Activated naive CD4-positive, alpha-beta T cell treated with anti-CD3 and anti-CD28 coated beads, Interleukin-2, amount 50 U/mL, for 72 hours (primary cell): ENCODE measurements at places on chromosomes 3 and 15. TPM values are rescaled to one million over a fixed set of nuclear protein-coding genes. Genes with fewer than 3 reads are reported as not detected.

Gene CCDC33
- total RNA-seq, result not detected

Gene EIF3J
- total RNA-seq, result 74.8 TPM

Gene HYAL2
- 6.1 TPM for total RNA-seq

Gene IL5RA
- total RNA-seq, result not detected

- DNase-seq, result no peak
These were observed 45.0 kb downstream of the PDHB start for GRCh38 chr3:58388550-58389091.

DNA sequence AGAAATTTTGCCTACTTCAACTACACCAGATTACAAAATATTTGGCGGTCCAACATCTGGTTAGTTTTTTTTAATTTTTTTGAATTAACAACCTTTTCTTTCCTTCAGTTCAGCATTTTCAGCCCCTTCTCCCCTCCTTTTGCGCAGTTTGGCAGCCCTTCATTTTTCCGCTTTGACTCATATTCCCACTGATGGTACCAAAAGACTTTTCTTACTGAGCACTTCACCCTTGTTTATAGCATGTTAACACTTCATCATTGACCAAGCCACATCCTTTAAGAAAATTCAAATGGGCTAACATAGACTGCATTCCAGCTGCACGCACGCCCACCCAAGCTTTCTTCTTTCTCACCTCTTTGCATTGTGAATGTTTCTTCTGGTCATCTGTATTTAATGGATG, 49.7 kb downstream of the SEMA6D start:
- no peak for DNase-seq

DNA sequence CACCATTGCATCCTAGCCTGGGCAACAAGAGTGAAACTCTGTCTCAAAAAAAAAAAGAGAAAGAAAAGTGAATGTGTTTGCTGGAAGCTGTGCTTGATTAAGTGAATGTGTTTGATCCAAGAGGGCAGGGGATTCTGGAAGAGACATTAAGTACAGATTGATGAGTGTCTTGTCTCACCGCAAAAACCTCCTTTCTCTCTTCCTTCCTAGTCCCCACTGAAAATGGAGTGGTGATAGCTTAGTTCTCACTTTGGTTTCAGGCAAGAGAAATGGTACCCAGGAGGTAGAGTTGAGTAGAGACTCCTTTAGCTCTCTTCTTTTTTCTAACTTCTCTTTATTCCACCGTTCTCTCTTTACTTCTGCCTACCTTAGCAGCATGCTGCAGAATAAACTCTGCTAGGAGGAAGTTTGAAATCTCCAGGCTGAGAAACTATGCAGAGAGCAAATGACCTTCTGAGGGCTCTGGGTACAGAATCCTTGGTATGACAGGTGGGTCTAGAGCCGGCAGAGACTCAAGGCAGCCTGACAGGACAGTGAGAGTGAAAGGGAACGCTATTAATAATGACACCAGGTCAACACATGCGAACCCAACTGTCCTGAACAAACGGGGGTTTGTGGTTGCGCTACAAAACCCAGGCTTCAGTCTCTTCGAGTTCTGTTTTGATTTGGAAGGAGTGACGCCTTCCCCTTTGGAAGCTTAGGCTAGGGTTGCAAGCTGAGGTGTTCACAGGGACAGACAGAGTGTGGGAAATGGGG, 74.9 kb downstream of the SMAD3 start:
- DNase-seq, result no peak

DNA sequence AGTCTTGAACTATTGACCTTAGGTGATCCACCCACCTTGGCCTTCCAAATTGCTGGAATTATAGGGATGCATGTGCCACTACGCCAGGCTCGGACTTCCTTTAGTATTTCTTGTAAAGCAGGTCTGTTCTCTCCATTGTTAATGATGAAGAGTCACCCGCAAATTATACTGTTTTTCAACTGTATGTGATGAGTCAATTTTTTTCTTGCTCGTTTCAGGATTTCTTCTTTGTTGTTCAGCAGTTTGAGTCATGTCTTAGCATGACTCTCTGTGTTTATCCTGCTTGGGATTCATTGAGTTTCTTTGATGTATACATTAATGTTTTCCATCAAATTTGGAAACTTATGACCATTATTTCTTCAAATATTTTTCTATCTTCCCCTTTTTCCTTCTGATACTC, 28.9 kb downstream of the GRAMD1C start:
- DNase-seq, result no peak

GRCh38 chr15:89428246-89428645, 68.1 kb downstream of the RHCG start:
- no peak for DNase-seq

DNA sequence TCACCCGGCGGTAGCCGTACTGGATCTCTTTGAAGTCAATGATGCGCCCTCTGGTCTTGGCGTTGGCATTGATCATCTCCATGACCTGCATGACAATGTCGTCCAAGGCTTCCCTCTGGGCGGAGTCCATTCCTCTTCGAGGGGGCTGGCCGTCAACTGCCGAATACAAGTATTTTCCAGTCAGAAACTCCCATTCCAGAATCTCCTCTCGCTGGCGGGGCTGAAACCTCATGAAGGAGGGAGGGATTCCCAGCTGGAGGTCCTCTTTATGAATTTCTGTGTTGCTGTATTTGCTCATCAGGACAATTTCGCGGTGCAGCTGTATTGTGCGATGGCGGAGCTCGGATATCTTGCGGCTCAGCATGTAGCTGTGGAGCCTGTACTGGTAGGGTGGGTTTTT, 73.4 kb downstream of the CHSY1 start:
- DNase-seq, result no peak
